HL-60 (cell line): ENCODE measurements at places on chromosomes 7 and 10.

- DNase-seq, result no peak
Observed at GRCh38 chr10:75072727-75073126, 38.7 kb upstream of the SAMD8 start.

GRCh38 chr7:133275008-133275407 lies 22.1 kb downstream of the EXOC4 start:
- no peak for DNase-seq

GRCh38 chr7:149454006-149454405 lies 6.9 kb downstream of the ZNF777 start:
- no peak for DNase-seq

- DNase-seq, result no peak
Observed at GRCh38 chr7:2520131-2520760, 672 bp downstream of the LFNG start.

DNA sequence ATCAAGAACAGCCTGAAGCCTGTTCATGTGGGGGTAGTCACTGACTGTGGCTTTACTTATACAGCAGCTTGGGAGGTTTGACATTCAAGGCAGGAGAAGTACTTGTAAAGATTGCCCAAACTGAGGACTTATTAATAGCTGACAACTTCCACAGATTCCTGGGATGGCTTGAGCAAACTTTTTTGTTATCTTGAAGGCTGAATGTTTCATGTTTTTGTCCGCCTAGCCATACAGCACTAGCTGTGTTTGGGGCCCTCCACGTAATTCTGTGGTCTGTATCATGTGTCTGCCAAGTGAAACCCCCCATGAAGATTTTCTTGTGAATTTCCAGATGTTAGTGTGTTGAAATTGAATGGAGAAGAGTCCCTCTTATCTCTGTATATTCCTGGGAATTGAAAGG lies 38.6 kb downstream of the FAS start:
- DNase-seq, result no peak

DNA sequence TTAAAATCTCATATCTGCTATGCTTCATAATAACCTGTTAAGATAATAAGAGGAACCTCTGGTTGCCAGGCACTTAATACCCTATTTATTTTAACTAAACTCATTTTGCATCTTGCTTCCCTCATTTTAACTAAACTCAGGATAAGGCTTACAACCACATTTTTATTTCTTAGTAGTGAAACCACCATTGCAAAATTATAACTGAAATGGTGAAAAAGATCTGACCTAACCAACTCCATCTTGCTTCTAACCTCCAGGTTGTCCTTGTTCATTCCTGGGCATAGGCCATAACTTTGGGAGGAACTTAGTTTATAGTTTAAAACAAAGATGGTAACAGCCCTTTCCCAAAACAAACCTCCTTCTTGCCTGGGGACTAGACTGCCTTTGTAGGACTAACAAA lies 6.0 kb downstream of the FAM3C start:
- no peak for DNase-seq
